ENCODE measurements at places on chromosomes 4 and X. TPM values are rescaled to one million over a fixed set of nuclear protein-coding genes. Genes with fewer than 3 reads are reported as not detected.

The XKRX gene
- not detected for total RNA-seq

The MTNR1A gene
- total RNA-seq = not detected

The ZFP42 gene
- total RNA-seq = not detected

The SYNPO2 gene
- 4.3 TPM for total RNA-seq

The CDX4 gene
- not detected for total RNA-seq

The TNIP3 gene
- 1.4 TPM for total RNA-seq

The SSX4 gene
- total RNA-seq = not detected

The KCTD8 gene
- not detected for total RNA-seq

The ARHGAP24 gene
- total RNA-seq = 26.3 TPM

The SMARCA5 gene
- total RNA-seq = 29.8 TPM

The COL4A6 gene
- not detected for total RNA-seq

DNA sequence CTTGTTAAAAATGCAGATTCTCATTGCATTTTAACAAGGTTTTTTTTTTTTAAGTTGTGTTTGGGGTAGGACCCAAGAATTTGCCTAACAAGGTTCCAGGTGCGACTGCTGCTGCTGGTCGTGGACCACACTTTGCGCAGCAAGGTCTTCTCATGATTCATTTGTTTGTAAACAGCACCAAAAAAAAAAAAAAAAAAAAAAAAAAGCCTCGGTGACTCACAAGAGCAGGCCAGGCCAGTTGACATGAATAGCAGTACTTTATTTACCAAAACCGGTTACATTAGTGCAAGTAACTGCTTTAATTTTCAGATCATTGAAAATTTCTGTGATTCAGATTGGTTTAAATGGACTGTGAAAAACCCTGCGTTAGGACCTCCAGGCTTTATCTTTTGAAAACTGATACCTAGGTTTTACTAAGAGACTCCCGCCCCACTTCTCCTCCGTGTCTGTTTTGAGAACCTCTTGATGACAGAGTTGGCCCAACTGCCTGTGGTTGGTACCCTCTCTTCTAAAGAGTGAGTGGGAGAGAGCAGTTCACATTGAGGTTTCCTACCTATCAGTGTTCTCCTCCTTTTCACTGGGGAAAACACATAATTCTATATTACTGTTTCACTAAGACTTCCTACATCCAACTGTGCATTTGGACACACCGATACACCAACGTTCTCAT lies 86.2 kb downstream of the PHEX start:
- DNase-seq = peak; percentile 29
- H3K4me1 ChIP-seq = peaks cover 1% of the 10 kb centered on the region
- H3K27ac ChIP-seq = no peak overlapping the region
- H3K27me3 ChIP-seq = no peaks in the 10 kb centered on the region

GRCh38 chrX:74117962-74118902 lies 185.7 kb upstream of the ZCCHC13 start:
- H3K36me3 ChIP-seq = no peaks in the 10 kb centered on the region
- H3K27ac ChIP-seq = no peak overlapping the region
- DNase-seq = peak; percentile 6
- no peak overlapping the region for H3K4me3 ChIP-seq
- no peaks in the 10 kb centered on the region for H3K27me3 ChIP-seq
- H3K4me1 ChIP-seq = 0 out of 2 replicates have a peak, but pooled peaks cover 3% of the 10 kb centered on the region

DNA sequence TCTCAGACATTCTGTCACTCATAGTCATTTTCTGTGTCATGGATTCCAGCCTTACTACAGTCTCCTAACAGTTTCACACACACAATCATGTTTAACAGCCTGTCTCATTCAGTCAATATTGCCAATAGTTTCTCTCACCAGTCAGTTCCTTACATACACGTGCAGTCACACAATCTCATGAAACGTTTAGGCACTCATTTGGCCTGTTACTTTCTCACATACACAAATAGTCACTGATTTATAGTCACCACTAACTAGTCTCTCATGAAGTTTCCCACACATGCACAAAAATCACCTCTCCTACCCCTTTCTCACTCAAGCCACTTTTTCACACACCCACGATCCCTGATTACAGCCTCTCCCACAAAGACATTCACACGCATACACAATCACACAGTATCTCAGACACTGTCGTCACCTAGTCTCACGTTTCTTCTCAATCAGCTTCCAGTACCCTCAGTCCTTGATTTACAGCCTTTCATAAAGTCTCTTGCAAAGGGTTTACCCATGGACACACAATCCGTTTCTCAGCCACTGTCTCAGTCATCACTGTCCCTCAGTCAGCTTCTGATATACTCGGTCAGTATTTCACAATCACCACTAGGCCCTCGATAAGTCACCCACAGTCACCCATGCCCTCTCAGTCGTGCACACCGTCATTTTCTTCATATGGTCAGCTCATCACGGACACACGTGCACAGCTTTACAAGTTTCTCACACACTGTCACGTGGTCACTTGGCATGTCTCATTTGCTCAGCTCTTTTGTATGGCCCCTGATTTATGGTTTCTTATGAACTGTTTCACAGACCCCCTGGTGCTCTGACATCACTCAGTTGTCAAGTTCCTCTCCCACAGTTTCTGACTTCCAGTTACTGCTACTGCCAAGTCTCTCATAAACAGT lies 4.2 kb upstream of the CFP start:
- H3K27ac ChIP-seq = no peak overlapping the region
- DNase-seq = no peak
- H3K27me3 ChIP-seq = no peaks in the 10 kb centered on the region
- H3K36me3 ChIP-seq = no peaks in the 10 kb centered on the region
- no peak overlapping the region for H3K4me3 ChIP-seq

DNA sequence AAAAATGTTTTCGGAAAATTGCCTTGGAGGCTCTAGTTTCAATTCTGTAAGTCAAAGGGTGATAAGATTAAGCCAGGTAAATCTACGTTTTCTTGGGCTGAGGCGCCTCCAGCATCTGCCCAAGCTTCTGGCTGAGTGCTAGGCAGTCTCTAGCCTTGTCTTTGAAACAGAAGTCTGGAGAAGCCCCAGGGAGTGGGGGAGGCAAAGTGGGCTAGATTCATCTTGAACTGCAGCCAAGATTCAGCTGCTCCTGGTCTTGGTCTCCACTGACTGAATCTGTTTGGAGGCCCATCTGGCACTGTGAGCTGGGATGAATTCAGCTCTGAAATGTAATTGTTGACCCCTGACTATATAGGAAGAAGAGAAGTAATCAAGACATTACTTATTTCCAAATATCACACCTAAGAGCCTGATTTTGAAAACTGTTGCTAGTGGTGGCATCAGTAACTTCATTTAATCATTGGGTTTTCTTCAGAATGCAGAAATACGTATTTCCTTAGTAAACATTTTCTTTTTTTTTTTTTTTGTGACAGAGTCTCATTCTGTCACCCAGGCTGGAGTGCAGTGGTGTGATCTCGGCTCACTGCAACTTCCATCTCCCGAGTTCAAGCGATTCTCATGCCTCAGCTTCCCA lies 187.3 kb upstream of the LEF1 start:
- no peak overlapping the region for H3K4me3 ChIP-seq
- H3K27me3 ChIP-seq = peaks cover 92% of the 10 kb centered on the region
- H3K4me1 ChIP-seq = peaks cover 8% of the 10 kb centered on the region
- H3K27ac ChIP-seq = no peak overlapping the region

GRCh38 chr4:1855333-1856070 lies 454 bp downstream of the LETM1 start:
- H3K4me3 ChIP-seq = peak overlapping the region; percentile 77
- H3K27ac ChIP-seq = peak overlapping the region; percentile 38
- no peaks in the 10 kb centered on the region for H3K36me3 ChIP-seq
- H3K4me1 ChIP-seq = peaks cover 6% of the 10 kb centered on the region
- H3K27me3 ChIP-seq = no peaks in the 10 kb centered on the region

- no peaks in the 10 kb centered on the region for H3K4me1 ChIP-seq
- no peaks in the 10 kb centered on the region for H3K36me3 ChIP-seq
- no peak for DNase-seq
- no peak overlapping the region for H3K4me3 ChIP-seq
These were observed 60.3 kb upstream of the PPP2R3B start for GRCh38 chrX:447052-447451.

DNA sequence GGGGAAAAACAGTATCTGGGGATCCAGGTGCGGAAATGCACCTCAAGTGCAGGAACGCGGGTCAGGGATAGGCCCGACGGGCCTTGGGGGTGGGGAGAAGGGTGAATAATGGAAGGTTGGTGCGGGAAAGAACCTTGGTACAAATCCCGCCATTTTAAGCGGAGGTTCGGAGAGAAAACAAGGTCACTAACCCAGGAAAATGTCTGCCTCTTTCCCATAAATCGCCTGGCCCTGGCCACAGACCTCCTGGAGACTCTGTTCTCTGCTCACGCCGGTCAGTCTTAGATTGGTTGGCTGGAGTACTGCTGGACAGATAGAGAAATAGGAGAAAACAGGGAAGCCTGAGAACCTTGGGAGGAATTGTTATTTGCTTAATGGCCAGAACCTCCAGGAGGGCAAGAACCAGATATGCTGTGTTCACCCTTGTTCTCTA lies 897 bp upstream of the FBXL5 start:
- peak overlapping the region; percentile 81 for H3K4me3 ChIP-seq
- no peaks in the 10 kb centered on the region for H3K27me3 ChIP-seq
- no peak for DNase-seq
- peak overlapping the region; percentile 92 for H3K27ac ChIP-seq
- H3K4me1 ChIP-seq = peaks cover 41% of the 10 kb centered on the region
- H3K36me3 ChIP-seq = no peaks in the 10 kb centered on the region

GRCh38 chr4:93759506-93759905 lies 69.0 kb upstream of the ATOH1 start:
- no peaks in the 10 kb centered on the region for H3K4me1 ChIP-seq
- H3K4me3 ChIP-seq = no peak overlapping the region
- DNase-seq = peak; percentile 3

GRCh38 chr4:54556051-54556450 lies 101.7 kb upstream of the KIT start:
- no peak overlapping the region for H3K4me3 ChIP-seq
- H3K4me1 ChIP-seq = peaks cover 13% of the 10 kb centered on the region
- no peaks in the 10 kb centered on the region for H3K27me3 ChIP-seq
- H3K36me3 ChIP-seq = no peaks in the 10 kb centered on the region

GRCh38 chrX:13285693-13286092 lies 34.2 kb downstream of the ATXN3L start:
- no peak for DNase-seq
- H3K27ac ChIP-seq = no peak overlapping the region
- H3K4me3 ChIP-seq = no peak overlapping the region
- H3K4me1 ChIP-seq = peaks cover 41% of the 10 kb centered on the region

DNA sequence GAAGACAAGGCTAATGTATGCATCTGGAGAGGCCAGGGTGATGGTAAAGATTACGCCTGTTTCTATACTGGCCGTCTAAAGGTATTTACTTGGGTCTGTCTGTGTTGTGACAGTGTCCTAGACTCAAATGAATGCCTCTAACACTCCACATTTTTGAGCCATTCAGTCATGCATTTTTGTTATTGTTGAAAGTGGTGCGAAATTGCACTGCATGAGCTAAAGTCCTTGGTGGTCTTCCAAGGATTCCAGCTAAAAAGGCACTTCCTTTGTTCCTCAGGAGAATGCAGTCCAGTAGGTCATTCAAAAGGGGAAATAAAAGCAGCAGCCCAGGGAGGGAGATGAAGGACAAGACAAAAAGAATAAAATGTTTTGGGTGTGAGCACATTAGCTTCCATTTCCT lies 3.0 kb downstream of the GPC4 start:
- no peaks in the 10 kb centered on the region for H3K36me3 ChIP-seq
- peak; percentile 67 for DNase-seq
- H3K4me3 ChIP-seq = no peak overlapping the region
- no peaks in the 10 kb centered on the region for H3K27me3 ChIP-seq

DNA sequence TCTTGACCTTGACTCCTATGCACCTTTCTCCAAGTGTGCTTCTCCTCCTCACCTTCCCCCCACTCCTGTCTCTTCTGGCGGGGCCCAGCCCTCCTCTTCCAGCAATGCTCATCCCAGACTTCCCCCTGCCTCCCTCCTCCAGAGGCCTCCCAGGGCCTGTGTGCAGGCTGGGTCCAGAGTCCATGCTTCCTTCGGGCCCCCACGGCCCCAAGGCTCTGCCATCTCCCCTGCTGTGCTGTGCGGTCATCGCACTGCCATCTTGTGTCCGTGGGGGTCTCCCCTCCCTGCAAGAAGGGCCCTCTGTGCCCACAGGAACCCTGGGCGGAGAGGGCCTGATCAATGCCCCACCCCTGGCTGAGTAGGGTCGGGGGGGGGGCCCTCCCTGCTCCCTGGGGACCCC lies 27.3 kb downstream of the ATP2B3 start:
- no peaks in the 10 kb centered on the region for H3K27me3 ChIP-seq
- no peak overlapping the region for H3K27ac ChIP-seq
- H3K4me3 ChIP-seq = no peak overlapping the region
- no peak for DNase-seq
- H3K4me1 ChIP-seq = no peaks in the 10 kb centered on the region
- H3K36me3 ChIP-seq = no peaks in the 10 kb centered on the region

DNA sequence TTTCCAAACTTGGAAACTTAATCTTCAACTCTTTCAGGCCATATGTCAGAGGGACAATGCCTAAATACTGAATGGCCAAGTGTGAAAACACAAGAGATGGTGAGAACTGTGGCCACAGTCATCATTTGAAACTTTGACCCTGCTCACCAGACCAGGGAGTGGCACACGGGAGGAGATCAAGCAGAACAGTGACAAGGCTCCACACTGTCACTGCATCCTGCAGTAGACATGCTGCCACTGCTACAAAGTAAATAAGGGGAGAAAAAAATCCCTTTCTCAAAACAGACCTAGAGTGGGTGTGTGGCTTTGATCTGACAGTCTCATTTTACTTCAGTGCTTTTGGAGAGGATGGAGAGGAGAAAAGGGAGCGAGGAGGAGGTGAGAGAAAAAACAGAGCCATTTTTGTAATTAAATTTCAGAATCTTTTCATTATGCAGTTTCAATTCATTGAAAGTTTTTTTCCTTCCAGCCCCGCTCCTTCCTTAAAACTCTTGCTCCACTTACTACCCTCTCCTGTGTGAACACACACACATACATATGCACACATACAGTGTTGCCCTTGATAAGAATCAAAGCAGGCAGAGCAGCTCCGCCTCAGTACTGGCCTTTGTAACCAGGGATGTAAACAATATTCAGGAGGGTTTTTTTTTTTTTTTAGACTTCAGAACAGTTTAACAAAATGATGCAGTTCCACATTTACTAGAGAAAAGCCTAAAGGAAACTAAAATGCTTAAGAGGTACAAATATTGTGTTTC lies 34.4 kb downstream of the NEXMIF start:
- DNase-seq = no peak
- no peaks in the 10 kb centered on the region for H3K36me3 ChIP-seq
- no peaks in the 10 kb centered on the region for H3K4me1 ChIP-seq
